SK-N-SH treated with all-trans-retinoic acid at 6 μM for 48 hours (cell line): ENCODE measurements at places on chromosomes 6 and 20.

GRCh38 chr6:112349636-112349934, 2.5 kb downstream of the RFPL4B start:
- ATAC-seq = no peak

DNA sequence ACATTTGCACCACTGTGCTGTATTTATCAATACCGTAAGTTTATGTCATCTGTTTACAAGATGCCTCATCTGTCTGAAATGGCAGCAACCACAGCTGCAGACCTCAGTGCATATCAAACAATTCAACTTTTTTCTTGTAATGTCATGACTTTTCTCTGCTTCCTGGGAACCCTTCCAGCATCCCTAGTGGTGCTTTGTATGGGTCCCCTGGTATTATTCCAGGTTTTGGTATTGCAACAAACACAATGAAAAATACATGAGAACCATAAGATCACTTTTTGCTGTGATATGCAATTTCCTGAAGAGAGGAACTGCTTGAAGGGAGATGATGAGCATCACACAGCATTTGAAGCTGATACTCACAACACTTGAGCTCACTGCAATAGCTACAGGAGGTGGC, 12.0 kb upstream of the TXNDC5 start:
- ATAC-seq = no peak

GRCh38 chr6:87250019-87250418, 72.4 kb upstream of the SMIM8 start:
- ATAC-seq = no peak

DNA sequence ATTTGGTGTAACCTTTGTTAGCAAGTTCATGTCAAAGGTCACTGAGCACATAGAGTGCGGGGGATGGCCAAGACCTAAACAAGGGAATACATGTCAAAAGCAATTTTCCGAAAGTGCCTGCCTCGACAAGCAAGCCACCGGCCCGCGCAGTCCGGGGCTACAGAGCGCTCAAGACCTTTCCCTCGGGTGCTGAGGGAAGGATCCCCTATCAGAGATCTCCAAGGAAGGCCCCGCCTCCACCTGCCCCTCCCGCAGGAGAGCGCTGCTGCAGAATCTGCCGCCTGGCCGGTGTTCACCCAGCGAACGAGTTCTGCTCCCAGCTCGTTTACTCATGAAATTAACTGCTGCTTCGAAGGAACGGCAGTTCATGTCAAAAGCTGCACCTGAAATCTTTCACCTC, 252.7 kb downstream of the BMP7 start:
- ATAC-seq = no peak

GRCh38 chr6:157996201-157996712, 14.6 kb downstream of the SYNJ2 start:
- ATAC-seq = no peak

- peak; percentile 95 for ATAC-seq
These were observed 19.3 kb upstream of the RNGTT start for GRCh38 chr6:88982720-88983119.

GRCh38 chr6:128025478-128025877, 124.6 kb upstream of the THEMIS start:
- ATAC-seq = no peak

DNA sequence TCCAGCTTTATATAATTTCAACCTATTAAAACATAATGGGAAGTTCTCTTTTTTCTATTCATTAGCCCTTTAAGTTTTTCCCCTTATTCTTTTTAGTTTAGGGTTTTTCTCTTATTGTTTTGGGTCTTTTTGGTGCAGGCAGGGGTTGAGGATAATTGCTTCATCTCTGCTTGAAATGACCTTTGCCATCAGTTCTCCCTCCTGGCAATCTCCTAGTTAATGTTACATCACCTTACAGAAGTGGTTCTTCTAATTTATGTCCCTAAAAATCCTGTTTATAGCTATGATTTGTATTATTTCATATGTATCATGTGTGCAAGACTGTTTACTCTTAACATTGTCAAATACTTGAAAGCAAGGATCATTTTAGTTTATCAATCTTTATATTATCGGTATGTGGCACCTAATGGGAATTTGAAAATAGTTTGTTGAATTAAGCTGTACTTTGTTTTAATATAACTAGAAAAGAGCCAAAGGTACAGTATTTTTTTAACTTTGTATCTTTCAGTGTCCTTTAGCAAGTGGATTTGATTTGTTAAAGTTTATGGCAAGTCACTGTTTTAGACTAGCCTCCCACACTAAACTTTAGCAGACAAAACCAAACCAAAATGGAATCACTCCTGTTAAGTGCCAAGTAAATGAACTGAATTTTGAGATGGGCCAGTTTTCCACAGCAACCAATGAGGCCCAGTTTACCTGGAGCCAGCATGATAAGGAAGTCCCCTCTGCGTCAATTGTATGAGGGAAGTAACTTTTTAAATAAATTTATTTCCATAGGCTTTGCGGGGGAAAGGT, 26.6 kb upstream of the RUNX2 start:
- ATAC-seq = no peak

GRCh38 chr6:159761129-159761872, 544 bp upstream of the ACAT2 start:
- no peak for ATAC-seq

GRCh38 chr6:167293590-167294091, 2.5 kb downstream of the UNC93A start:
- no peak for ATAC-seq

DNA sequence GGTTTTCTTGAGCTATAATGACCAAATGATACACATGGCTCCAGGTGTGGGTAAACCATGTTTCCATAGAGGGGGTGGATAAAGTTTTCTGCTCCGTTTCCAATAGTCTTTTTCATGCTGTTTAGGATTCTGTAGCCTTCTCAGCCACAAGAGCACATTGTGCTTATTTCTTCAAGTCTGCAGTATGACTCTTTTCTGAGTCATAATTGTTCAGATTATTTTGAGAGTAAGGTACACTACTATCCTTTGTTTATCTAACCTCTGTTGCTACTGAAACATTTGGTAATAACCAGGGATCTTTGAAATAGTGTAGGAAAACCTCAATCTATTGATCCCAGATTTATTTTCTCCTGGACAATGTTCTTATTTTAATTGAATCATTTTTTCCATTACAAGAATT, 247.9 kb upstream of the BMP2 start:
- no peak for ATAC-seq

DNA sequence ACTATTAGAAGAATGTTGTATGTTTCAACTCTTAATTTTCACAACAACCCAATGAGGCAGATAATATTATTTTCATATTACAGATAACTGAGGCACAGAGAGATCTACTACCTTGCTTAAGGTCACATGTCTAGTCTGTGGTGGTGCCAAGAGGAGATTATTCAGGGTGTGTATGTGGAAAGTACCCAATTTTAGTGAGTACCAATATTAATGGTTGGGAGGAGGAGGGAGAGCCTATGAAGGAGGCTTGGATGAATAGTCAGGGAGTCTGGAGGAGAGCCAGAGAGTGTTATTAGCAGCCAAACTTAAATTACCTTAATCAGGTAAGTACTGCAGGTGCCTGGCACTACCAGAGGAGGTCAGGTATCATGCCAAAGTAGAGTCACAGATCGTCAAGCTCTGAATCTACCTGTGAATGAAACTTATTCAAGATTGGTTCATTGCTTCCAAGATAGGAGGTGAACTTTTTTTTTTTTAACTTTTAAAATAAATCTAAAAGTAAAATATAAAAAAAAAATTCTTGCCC, 10.9 kb upstream of the CALHM6 start:
- no peak for ATAC-seq

DNA sequence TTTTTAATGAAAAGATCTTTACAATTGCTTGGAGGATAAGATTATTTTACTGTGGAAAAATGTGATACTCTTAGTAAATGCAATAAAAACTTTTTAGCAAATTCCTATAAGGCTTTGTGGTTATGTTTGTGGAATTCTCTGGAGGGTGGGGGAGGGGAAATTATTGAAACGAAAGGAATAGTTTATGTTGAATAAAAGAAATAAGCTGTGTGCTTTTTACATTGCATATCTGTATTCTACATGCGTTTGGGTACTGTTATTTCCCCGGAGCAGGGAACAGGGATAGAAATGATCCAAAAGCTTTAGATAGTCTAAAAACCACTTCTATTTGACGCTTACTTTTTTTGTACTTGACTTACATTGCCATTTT, 143.8 kb downstream of the SLC16A10 start:
- no peak for ATAC-seq

GRCh38 chr20:31908016-31908415, 37.6 kb downstream of the TTLL9 start:
- no peak for ATAC-seq

DNA sequence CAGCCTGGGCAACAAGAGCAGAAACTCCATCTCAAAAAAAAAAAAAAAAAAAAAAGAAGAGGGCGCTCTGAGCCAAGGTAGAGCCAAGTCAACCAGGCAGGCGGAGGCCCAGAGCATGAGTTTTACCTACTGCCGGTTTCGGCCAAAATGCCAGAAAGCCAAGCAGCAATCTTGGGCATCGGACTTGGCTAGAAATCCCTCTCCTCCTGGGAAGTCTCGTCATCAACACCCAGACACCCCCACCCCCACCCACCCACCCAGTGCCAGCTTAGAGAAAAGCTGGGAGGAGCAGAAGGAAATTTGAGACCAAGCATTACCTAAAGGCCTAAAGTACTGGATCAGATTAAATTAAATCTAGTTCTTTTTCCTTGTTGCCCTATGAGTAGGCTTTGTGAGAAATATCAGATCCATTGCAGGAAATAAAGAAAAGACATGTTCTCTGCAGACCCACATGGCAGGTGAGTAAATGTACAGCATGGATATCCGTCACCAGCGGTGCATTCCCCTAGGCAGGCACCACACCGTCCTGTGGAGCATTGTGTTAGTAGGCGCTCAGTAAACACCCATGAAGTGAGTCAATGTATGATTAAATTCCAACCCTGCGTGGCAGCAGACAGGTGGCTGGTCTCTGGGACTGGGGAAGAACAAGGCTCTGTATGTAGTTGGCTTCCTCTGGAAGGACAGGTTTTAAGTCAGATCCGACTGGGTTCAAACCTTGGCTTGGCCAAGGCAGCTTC, 21.0 kb downstream of the RIPOR3 start:
- ATAC-seq = no peak

DNA sequence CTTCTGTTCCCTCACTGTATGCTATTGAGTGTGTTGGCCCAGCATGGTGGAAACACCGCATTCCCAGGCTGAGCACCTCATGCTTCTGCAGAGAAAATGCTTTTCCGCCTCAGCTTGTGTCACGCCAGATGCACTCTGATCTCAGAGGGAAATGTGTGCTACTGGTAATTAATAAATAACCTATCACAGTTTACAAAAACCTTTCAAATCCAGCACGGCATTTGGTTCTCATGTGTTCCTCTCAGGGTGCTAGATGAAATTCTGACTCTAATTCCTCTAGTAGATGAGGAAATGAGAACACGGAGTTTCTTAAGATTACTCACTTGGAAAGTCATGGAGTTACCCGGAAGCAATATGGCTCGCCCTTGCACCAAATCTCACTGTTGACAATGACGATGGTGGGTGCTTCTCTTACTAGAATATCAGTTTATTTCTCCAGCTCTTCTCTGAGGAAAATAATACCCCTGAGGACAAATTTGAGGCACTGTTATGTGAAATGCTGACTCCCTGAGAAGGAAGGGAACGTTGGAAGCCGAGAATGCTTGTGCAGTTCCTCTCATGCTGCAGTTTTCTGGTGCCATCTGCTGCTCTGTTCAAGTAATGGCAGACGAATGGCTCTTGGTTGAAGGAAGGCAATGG, 116.6 kb downstream of the RNF144B start:
- ATAC-seq = peak; percentile 97

GRCh38 chr6:84728602-84729001, 35.8 kb downstream of the TBX18 start:
- peak; percentile 70 for ATAC-seq
